ENCODE measurements at places on chromosomes 11 and 22.

DNA sequence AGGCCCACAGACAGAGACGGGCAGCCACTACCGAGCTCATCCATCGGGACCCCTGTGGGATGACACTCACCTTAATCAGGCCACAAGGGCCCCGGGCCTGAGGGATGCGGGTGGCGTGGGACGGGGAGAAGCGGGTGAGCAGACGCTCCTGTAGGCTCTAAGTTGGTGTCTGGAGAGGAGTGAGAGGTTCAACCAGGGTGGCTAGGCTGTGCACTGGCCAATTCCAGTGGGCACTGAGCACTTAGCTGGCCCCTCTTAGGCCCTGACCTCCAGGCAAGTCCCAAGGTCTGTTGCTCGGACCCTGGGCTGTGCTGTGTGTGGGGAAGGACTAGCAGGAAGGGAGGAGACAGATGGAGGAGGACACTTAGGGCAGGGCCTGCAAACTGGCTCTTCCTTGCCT, 139.3 kb downstream of the ST3GAL4 start:
- no peak for DNase-seq

DNA sequence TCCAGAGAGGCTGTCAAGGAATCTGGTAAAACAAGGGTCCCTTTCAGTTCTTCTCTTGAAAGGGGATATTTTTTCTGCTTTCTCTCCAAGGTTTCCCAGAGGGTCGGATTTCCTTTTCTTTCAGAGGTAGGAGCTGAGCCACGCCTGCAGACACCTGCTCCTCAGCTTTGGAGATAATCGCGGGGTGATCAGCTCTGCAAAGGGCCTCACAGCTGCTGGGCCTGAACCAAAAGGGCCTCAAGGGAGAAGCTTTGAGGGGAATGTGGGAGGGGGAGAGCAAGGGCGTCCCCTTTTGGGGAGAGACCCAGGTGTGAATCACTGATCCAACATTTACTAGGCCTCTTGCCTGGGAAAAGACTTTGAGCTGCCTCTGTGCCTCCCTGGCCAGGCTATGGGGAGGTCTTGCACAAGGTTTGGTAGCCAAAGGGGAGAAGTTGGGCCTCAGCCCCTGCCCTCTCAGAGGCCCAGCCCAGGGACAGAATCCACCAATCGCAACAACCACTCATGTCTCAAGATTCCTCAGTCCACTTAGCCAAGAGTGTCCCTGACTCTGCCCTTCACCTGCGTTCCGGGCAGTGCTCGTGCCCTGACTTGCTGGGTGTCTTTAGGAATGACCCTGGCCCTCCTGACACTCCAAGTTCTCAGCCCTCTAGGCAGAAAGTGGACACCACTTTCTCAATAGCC, 14.0 kb upstream of the TP53I11 start:
- no peak for DNase-seq

DNA sequence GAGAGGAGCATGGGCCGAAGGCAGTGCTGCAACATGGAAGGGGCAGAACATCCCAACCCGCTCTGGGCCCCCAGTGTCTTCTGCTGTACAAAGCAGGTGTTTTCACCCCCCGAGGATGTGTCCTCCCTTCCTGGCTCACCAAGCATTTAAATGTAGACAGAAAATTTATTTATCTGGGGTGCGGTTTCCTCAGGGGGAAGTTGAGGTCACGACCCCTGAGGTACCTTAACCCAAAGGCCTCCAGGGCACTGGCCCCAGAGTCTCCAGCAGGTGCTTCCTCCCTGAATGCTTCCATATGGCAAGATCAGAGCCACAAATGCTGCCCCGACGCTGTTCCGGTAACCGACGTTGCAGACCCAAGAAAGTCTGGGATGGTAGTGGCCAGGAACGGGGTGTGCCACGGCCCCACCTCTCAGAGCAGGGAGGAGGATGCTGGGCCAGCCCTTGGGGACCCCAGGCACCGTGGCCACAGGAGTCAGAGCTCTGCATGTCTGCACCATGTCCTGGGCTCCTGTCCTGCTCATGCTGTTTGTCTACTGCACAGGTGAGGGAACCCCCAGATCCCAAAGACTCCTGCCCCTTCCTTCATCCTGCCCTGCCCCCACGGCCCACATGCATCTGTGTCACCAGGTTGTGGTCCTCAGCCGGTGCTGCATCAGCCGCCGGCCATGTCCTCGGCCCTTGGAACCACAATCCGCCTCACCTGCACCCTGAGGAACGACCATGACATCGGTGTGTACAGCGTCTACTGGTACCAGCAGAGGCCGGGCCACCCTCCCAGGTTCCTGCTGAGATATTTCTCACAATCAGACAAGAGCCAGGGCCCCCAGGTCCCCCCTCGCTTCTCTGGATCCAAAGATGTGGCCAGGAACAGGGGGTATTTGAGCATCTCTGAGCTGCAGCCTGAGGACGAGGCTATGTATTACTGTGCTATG, at the start of gene VPREB1:
Gene VPREB1 (plus strand): TSS at position 471 of the 935 bp plus-strand sequence. CDS start 28 bp downstream, at position 499.
- no peak for DNase-seq

GRCh38 chr22:44461614-44462013, 36.4 kb downstream of the RTL6 start:
- DNase-seq = no peak

GRCh38 chr11:4830346-4830745, 9.2 kb downstream of the OR51F2 start:
- DNase-seq = no peak

GRCh38 chr11:30328681-30329080, 5.8 kb downstream of the ARL14EP start:
- no peak for DNase-seq

DNA sequence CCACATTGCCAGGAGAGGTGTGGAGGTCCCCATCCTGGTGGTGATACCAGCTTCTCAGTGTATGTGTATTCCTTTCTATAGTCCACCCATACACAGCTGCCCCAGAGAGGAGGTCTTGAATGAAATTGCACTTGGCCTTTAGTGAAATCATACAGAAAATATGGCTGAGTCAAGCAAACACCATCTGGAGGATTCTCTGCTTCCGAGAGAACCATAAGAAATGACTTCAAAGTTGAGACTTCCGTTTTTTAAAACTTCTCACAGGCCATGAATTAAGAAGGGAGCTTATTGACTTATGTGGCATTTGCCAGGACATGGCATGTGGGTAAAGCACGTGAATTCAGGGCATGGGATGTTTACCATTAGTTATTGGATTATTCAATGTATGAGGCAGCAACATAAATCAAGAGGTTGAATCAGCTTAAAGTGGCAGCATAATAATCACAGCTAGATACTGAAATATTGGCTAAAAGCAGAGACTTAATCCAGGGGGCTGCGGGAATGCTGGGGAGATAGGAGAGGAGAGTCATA, 119.1 kb upstream of the MTNR1B start:
- DNase-seq = no peak

- DNase-seq = no peak
These were observed 19.1 kb downstream of the CLDN5 start for GRCh38 chr22:19504900-19505734.

GRCh38 chr11:17267576-17267975, 9.0 kb upstream of the NUCB2 start:
- DNase-seq = no peak

DNA sequence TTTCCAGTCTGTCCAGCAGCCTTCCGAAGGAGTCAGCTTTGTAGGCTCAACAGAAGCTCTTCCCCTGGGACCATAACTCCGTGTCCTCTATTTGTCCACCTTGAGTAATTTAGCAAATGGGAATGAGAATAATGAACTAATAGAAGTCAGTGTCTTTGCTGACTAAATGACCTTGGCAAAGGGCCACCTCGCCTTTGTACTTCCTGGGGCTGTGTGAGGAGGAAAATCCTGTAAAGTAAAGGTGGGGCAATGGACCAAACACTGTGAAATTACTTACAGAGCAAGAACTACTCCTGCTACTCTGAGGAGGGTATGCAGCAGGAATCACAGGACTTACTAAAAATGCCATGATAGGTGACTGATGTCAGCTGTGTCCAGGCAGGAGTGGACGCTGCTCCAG, 36.2 kb upstream of the CSNK2A3 start:
- DNase-seq = no peak

- DNase-seq = peak; percentile 43
These were observed 10.6 kb downstream of the TMEM184B start for GRCh38 chr22:38262051-38262795.

GRCh38 chr22:50665738-50666137, 6.9 kb upstream of the SHANK3 start:
- DNase-seq = no peak

DNA sequence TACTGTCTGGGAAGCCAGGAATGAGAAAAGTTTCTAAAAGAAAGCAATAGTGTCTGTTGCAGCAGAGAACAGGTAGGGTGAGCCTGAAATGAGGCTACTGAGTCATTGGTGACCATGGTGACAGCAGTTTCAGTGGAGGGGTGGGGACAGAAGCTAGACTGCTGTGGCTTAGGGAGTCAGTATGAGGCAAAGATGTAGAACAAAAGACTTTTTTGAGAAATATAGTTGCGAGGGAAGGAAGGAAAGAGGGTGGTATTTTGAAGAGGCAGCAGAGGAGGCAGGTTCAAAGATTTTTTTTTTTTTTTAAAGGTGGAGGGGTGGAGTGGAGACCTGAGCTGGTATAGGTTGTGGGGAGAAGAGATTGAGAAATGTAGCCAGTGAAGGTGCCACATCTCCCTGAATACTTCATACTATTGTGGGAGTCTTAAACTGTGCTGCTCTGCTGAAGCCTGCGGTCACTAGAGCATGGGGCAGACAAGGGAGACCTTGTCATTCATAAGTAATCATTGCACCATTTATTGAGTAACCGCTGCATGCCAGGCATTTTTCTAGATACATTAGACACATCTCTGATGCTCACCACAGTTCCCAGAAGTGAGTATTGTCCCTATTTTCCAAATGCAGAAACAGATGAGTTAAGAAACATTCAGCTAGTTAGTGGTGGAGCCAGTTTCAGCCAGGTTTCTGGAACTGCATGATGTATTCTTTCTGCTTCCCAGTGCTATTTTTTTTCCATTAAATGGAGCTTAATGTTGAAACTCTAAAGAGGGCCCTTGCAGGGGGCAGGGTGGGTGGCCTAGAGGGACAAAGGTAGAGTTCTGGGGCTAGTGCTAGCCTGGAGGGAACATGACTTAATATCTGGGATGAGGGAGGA, 49.9 kb downstream of the STIM1 start:
- DNase-seq = peak; percentile 26

GRCh38 chr11:90242894-90243416, 20.1 kb upstream of the CHORDC1 start:
- DNase-seq = no peak

- DNase-seq = no peak
These were observed 20.4 kb downstream of the JHY start for GRCh38 chr11:122902951-122903350.

- no peak for DNase-seq
These were observed 5.0 kb upstream of the KCTD17 start for GRCh38 chr22:37046589-37046988.

GRCh38 chr11:68832476-68833181, 9.1 kb downstream of the CPT1A start:
- DNase-seq = no peak

GRCh38 chr11:350723-351255, 18.5 kb upstream of the B4GALNT4 start:
- DNase-seq = no peak

DNA sequence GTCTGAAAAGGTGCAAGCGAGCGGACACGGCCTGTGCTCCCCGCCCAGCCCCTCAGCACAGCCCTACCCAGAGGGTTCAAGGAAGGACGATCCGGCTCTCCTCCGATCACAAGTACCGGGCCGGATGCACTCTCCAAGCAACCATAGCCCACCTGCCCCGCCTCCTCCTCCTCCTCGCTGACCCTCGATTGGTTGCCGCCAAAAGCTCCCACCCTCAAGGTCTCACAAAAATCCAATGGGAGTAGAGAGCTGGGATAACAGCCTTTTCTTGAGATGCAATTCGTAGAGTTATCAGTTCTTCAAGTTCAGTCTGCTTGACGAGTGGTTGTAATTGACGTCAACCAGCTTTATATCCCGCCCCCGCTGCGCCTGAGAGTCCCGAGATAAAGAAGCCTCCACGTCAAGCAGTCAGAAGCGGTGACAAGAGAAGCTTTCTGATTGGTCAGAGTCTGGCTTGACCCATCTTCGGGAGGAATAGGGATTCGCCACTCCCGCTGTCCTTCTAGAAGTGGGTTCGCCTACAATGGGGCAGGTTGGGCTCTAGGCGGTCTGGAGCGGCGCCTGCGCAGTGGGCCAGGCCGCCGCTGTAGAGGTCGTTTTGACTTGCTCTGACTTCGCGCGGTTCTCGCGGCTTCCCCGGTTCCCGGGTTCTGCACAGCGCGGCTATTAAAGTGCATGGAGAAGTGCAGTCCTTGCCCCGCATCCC, at the start of gene IFT27:
Gene IFT27 (minus strand): TSS at position 156 of the 706 bp plus-strand sequence. CDS start 412 bp downstream, outside the sequence.
- DNase-seq = peak; percentile 96

GRCh38 chr11:78072455-78072854, 7.2 kb downstream of the NDUFC2 start:
- DNase-seq = no peak

DNA sequence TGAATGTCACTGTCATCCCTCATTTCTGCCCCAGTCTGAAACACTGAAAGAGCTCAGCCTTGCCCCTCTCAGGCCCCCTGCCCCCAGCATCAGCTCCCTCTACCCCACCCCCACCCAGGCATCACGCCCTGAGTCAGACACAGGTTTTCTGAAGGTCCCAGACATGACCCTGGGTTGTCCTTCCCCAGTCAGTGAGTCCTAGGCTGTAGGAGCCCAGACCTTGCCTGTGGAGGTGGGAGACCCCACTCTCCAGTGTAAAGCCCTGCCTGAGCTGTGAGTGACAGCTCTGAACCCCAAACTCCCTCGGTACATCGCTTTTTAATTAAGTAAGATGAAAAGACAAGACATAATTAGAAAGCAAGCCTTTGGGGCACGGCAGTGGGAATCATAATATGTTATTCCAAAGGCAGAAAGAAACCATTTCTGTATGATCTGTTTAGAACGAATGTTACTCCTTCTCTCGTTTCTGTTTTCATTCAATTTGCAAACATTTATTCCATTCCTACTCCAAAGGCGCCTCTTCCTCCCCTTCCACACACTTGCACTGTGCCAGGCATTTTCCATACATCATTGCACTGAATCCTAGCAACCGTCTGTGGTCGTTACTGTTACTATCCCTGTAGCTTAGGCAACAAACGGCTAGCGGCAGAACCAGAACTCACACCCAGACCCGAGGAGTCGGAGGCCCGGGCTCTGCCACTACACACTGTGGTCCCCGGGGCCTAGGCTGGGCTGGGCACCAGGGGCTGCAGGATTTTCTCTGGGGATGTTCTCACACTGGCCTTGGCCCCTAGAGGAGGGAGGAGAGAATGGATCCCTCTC, 63.4 kb downstream of the CD6 start:
- no peak for DNase-seq

GRCh38 chr11:47060807-47061206, 115.9 kb downstream of the ARFGAP2 start:
- no peak for DNase-seq

GRCh38 chr11:111018566-111018965, 227.0 kb upstream of the POU2AF2 start:
- DNase-seq = no peak

DNA sequence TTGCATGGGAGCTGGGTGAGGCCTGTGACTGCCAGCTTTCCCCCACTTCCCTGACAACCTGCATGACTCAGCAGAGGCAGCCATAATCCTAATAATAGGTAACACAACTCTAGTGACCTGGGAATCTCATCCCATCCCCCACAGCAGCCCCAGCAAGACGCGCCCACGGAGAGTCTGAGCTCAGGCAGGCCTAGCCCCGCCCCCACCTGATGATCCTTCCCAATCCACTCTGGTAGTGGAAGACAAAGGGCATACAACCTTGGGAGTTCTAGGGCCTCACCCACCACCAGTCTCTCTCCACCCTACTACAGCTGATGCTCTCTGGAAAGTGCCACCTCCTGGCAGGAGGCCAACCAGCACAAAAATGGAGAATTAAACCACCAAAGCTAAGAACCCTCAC, 60.3 kb downstream of the CWF19L2 start:
- DNase-seq = no peak

Measured in effector memory CD8-positive, alpha-beta T cell (primary cell).